ENCODE measurements at places on chromosomes 6 and 20.

- DNase-seq, result no peak
Observed at GRCh38 chr6:142235791-142236190, 66.0 kb upstream of the ADGRG6 start.

- no peak for DNase-seq
Observed at GRCh38 chr20:57856658-57857057, 146.8 kb upstream of the PMEPA1 start.

DNA sequence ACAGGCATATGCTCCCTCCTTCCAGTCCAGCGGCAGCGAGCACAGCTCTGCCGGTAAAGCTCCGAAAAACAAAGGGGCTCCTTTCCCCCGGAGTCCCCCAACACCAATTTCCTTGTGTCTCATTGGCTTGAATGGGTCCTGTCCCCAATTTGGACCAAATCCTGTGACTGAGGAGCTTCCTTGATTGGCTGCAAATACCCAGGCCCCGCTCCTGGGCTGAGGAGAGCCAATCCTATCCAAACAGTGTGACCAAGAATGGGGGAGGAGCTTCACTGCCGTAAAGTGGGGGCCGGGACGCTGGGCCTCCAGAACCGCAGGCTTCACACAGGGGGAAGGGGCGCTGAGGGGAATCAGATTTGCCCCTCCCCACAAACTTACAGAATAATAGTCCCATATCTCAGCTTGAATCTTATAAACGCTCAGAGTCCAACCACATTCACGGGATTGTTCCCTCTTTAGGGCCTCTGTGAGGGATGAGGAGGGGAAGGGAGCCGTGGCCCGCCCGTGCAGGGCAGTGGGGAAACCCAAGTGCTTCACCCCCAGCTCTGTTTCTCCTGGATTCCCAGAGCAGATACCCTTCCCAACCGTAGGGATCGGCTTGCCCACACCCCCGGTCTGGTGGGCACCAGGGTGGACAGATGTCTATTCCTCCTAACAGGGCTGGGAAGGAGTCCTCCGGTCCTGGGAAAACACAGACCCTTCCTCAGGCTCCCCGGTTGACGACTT lies 141.0 kb upstream of the MLN start:
- DNase-seq, result no peak

DNA sequence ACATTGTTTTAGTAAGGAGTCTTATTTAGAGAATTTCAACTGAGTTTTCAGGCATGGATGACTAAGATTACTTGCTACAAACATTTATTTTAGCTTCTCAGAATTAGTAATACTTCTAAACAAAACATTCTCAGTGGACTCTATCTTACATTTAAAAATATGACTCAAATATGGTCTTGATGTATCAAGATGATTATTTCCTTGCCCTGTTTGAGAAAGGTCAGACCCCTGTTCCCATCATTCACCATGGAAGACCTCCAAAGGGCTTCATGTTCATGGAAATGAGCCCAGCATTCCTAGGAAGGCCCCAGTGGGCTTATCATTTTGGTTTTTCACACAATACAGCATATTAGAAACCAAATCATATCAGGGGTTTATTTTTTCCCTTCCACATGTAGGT lies 24.6 kb upstream of the TRPC4AP start:
- DNase-seq, result no peak

DNA sequence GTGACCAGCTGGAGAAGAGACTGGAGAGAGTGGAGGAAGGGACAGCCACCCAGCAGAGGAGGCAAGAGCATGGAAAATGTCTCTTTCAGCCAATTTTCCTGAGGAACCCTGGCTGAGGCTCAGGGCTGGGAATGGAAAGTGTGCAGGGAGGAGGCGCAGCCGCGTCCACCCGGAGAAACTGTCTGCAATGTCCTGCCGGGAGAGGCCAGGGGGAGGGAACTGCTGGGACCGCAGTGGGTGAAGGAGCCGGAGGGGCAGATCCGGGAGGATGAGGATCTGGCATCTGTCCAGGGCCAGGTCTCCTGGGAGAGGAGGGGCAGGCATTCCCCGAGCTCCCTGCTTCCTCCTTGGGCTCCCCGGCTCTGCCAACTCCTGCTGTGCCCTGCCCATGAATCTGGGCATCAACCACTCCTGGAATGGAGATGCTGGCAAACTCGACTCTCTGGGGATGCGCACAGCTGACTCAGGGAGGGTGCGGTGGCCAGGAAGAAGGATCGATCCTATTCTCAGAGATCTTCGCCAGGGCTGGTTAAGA lies 17.4 kb upstream of the HM13 start:
- DNase-seq, result no peak

DNA sequence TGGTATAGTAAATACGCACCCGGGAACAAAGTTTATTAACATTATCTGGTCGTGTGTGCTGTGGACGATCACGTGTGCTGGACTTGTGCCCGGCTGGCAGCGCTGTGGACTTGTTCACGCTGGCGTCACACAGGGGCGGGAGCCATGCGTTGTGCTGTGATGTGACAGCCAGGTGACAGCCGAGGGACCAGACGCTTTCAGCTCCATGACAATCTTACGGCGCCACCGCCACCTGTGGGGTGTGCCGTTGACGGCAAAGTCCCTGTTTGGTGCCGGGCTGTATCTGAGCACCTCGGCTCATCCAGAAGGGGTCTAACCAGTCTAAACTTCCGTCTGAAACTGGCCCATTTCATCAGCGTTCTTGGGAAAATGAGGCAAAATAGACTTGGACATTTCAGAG lies 25.2 kb downstream of the DLL1 start:
- DNase-seq, result no peak

- no peak for DNase-seq
Observed at GRCh38 chr20:5818346-5818681, 68.1 kb downstream of the SHLD1 start.

DNA sequence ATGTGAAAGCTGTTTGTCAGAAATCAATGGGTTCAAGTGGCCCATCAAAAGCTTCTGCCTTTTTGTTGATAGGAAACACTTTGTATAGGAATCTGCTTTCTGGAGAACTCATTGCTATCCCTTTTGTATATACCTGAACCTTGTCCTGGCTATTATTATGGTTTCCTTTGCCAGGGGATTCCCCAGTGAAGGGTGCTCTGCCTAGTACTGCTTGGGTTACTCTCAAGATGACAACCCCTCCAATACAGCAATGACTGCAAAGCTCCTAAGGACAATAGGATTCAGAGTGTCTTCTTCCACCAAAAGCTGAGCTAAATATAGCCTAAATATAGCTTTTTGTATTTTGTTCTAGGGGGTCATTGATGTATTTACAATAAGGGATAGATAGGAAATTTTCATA lies 54.0 kb upstream of the PTPRK start:
- DNase-seq, result no peak

GRCh38 chr6:45021676-45022075 lies 306.5 kb upstream of the RUNX2 start:
- no peak for DNase-seq

DNA sequence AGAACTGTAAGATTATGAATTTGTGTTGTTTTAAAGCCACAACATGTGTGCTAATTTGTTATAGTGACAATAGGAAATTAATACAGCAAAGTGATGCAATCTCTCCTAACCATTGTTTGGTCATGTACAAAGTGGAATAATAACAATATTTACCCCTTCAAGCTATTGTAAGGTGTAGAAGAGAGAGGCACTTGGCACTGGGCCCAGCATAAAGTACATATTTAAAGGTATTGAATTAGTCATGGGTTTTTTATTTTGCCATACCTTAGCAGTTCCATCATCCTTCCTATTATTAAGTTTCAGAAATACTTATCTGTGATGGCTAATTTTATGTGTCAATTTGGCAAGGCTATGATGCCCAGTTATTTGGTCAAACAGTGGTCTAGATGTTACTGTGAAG lies 322.4 kb upstream of the TSHZ2 start:
- no peak for DNase-seq

DNA sequence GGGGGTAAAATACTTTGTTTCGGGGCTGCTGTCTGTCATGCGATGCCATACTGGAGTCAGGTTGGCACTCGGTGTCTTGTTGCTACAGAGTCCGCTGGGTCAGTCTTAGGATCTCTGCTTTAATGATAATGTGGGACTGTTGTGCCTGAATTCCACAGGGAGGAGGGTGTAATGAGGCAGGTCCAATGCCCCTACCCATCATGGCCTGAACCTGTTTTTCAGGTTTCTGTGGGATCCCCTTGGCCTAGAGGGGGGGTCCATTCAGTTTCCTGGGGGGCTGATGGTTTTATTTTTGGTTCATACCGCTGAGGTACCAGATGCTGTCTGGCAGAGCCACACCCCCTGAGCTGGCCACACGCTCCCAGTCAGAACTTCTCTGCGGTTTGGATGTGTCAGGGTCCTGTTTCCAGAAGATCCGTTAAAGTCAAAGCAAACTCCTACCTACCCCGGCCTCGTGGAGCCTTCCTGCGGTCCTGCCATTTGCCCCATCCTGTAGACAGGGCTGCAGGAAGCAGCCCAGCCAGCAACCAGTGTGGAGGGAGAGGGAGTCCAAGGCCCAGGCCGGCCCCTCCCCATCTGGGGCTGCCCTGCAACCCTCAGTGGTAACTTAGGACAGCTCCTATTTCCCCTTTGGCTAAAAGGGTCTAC lies 69.7 kb downstream of the TCP11 start:
- DNase-seq, result no peak

GRCh38 chr6:1853761-1854160 lies 244.0 kb downstream of the FOXC1 start:
- no peak for DNase-seq

DNA sequence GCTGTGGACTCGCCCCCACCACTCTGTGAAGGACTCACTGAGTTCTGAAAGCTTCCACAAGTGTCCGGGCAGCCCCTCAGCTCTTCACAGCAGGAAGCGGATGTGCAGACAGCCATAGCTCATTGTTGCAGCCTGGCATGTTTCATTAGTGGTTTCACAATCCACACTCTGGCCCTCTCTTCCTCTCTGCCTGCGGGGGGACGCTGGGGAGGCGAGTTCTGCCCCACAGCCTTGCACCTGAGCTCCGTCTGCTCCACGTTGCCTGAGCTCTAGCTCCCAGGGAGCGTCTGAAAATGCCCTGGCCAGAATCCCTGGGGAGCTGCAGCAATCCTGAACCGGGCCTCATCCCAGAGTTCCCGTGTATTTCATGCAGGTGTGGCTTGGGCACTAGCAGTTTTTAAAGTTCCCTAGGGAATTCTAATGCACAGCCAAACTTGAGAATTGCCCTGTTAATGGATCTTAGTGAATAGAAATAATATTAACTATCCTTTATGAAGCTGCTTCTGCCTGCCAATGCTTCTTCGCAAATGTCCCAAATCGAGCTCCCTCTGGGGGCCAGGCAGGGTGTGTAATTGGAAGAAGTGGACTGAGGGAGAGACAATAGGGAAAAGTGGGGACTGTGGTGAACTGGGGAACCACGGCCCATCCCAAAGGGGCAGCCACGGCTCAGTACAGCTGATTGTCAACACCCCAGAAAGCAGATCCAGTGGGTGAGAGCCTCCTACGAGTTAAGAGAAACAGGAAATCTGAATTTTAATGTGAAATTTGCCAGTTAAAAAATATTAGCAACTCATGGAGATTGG lies 51.5 kb downstream of the CTCFL start:
- no peak for DNase-seq

GRCh38 chr6:168834801-168835200 lies 393.8 kb downstream of the SMOC2 start:
- no peak for DNase-seq

- no peak for DNase-seq
Observed at GRCh38 chr6:81304466-81304865, 448.0 kb downstream of the TENT5A start.
